ENCODE measurements at places on chromosomes 4 and X. TPM values are rescaled to one million over a fixed set of nuclear protein-coding genes. Genes with fewer than 3 reads are reported as not detected.

The FSTL5 gene
- total RNA-seq, result 6.3 TPM

The SERTM2 gene
- 0.11 TPM for total RNA-seq

The EREG gene
- not detected for total RNA-seq

DNA sequence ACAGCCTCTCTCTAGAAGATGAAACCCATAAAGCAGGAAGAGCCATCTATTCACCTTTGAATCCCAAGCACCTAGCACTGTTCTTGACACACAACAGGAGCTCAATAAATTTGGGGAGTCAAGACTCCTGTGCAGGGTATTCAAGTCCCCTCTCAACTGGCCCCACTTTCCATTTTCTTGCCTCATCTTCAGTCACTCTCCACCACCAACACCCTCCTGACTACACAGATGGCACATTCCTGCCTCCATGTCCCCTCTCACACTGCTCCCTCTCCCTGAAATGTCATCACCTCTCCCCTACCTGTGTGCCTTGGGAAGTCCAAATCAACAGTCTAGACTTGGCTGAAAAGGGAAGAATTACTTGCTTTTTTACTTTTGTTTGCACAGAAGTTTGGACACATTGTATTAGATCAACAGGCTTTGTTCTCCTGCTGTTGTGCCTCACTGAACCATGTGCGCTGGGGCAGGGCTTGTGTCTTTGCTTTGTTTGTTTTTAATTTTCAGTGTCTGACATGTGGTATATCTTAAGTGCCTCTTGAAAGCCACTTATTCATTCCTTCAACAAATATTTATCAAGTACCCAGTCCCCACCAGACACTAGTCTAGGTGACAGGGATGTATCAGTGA lies 85.1 kb downstream of the APBB2 start:
- H3K4me1 ChIP-seq, result peaks cover 23% of the 10 kb centered on the region
- H3K27me3 ChIP-seq, result no peaks in the 10 kb centered on the region
- no peak overlapping the region for H3K27ac ChIP-seq

DNA sequence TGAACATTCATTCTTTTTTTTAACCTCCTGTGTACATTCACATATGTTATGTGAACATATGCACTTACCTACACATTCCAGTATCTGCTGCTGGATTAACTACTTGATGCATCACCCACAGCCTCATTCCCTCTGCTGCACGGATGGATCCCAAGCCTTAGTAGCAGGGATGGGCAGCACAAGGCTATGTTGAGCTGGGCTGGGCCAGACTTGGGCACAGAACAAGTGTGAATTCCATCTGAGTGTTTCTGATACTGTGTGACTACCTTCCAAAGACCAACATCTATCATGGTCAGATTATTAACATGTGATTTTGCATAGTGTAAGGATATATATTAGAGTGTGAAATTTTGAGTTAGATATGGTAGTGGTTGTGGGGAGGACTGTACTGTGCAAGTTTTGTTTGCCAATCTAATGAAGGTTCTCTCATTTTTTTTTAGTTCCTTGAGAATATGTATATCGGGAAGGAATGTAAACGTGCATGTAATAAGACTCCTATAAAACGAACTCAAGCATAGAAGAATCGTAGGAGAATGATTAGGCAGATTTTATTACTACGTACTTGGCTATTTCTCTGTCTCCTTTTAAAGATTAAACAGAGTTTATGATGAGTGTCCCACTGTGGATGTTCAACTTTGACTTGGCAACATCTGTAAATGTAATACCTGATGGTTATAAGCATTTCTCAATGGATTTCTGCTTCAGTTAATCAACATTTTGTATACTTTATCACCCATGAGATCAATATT lies 23.4 kb upstream of the STBD1 start:
- no peak for DNase-seq
- peaks cover 12% of the 10 kb centered on the region for H3K4me1 ChIP-seq
- no peaks in the 10 kb centered on the region for H3K27me3 ChIP-seq
- H3K4me3 ChIP-seq, result no peak overlapping the region

- no peak overlapping the region for H3K4me3 ChIP-seq
- no peak overlapping the region for H3K27ac ChIP-seq
- DNase-seq, result no peak
- no peaks in the 10 kb centered on the region for H3K27me3 ChIP-seq
Observed at GRCh38 chrX:110541266-110541665, 182.6 kb downstream of the RTL9 start.

DNA sequence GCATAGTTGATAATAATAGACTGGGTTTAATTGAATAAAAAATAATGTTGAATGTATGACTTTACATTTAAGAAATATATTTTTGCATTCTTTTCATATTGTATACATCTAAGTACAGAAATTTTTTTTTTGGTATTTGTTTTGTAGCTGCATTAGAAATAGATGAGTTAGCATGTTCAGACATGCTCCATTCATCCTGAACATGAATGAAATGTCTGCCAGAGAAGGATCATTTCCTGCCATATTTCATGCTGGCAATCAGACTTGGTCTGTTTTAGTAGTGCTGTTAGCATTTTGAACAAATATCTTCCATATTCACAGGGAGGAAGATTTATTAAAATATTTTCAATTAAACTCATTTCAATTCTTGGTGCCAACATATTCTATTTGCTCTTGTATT lies 98.9 kb downstream of the FRMPD4 start:
- no peak overlapping the region for H3K4me3 ChIP-seq
- H3K4me1 ChIP-seq, result no peaks in the 10 kb centered on the region
- no peaks in the 10 kb centered on the region for H3K36me3 ChIP-seq

- H3K27me3 ChIP-seq, result no peaks in the 10 kb centered on the region
- no peak overlapping the region for H3K4me3 ChIP-seq
- no peaks in the 10 kb centered on the region for H3K36me3 ChIP-seq
- H3K27ac ChIP-seq, result no peak overlapping the region
- H3K4me1 ChIP-seq, result peaks cover 6% of the 10 kb centered on the region
- no peak for DNase-seq
Observed at GRCh38 chr4:20299515-20299914, 47.8 kb downstream of the SLIT2 start.

The KLB gene
- total RNA-seq, result not detected

DNA sequence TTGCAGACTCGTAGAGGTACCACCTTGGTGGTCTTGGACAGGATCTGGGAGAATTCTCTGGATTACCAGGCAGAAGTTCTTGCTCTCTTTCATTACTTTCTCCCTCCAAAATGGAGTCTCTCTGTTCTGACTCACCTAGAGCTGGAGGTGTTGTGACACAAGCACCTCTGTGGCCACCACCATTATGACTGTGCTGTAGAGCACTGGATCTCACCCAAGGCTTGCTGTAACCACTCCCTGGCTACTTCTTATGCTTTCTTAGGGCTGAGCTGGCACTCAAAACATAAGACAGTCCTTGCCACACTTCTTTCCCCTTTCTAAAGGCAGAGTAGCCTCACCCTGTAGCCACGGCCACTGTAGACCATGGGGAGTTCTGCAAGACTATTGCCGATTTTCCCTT lies 296.6 kb upstream of the DIPK2B start:
- H3K27me3 ChIP-seq, result no peaks in the 10 kb centered on the region
- H3K4me1 ChIP-seq, result no peaks in the 10 kb centered on the region
- DNase-seq, result no peak
- H3K36me3 ChIP-seq, result peaks cover 9% of the 10 kb centered on the region

DNA sequence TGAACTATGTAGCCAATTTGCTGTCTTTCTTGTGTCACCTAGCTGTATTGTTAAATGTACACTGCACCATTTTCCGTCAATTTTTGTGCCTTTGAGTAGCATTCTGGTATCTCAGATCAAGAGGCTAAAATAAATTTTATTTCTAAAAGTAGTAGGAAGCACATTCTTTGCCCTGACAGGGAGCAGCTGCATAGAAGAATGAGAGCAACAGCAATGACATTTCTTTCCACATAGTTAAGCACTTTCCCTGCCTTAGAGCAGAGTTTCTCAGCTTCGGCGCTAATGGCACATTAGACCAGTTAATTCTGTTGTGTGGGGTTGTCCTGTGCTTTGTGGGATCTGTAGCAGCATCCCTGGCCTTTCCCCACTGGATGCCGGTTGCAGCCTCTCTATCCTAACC lies 173.9 kb downstream of the CHIC2 start:
- H3K27ac ChIP-seq, result no peak overlapping the region
- H3K27me3 ChIP-seq, result no peaks in the 10 kb centered on the region
- no peak overlapping the region for H3K4me3 ChIP-seq
- DNase-seq, result no peak
- peaks cover 6% of the 10 kb centered on the region for H3K4me1 ChIP-seq
- no peaks in the 10 kb centered on the region for H3K36me3 ChIP-seq

The CSAG2 gene
- total RNA-seq, result not detected

GRCh38 chr4:145012841-145013240 lies 85.2 kb downstream of the ANAPC10 start:
- H3K4me1 ChIP-seq, result peaks cover 11% of the 10 kb centered on the region
- H3K27ac ChIP-seq, result peak overlapping the region; percentile 98
- H3K36me3 ChIP-seq, result peaks cover 66% of the 10 kb centered on the region
- DNase-seq, result no peak

The PAGE2 gene
- not detected for total RNA-seq

The FAT4 gene
- 26.6 TPM for total RNA-seq

DNA sequence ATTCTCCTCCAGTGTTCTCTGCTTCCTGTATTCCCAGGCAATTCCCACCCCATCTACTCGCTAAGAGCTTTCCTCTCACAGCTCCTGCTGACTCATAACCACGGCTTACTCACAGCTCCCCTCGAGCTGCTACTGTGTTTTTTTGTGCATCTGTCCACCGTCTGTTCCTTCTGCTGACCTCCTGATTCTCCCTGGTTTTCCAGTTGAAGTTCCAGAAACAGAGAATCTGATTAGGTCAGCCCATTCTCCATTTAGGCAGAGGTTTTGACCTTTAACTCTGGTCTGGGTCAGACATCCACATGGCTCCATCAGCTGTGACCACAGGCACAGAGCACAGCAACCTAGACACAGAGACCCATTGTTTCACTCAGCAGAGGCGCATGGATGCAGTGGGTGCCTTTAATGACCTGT lies 5.5 kb upstream of the SMIM20 start:
- H3K36me3 ChIP-seq, result peaks cover 9% of the 10 kb centered on the region
- H3K4me1 ChIP-seq, result peaks cover 38% of the 10 kb centered on the region
- peak; percentile 16 for DNase-seq
- H3K27me3 ChIP-seq, result no peaks in the 10 kb centered on the region
- H3K27ac ChIP-seq, result peak overlapping the region; percentile 87

DNA sequence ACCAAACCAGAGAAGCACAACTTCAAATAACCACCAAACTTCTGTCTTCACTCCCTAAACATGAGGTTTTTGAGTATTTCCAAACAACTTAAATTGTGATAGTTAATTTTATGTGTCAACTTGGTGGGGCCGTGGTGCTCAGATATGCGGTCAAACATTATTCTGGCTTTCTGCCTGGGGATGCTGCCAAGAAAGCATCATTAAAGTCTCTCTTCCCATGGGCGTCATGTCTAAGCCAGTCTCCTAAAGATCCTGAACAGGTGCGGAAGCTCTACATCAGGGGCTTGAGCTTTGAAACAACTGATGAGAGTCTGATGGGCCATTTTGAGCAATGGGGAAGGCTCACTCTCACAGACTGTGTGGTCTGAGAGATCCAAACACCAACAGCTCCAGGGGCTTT lies 24.1 kb upstream of the SOD3 start:
- no peaks in the 10 kb centered on the region for H3K27me3 ChIP-seq
- no peaks in the 10 kb centered on the region for H3K4me1 ChIP-seq
- no peak overlapping the region for H3K27ac ChIP-seq

DNA sequence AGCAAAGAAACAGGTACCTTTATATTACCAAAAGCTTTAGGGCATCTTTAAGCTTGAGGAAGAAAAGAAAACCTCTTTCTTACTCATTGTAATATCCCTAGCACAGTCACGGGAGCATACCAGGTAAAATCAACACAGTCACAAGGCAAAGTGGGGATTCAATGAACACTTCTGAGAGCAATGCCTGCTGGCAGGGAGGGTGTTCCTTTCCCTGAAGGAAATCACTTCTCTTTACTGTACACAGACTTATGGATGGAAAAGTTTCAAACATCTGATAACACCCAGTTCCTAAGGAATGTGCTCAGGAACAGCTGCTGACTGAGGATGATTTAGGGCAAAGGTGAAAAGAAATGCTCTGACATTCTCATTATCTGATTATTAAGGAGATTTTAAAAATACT lies 94.8 kb downstream of the MAML3 start:
- H3K27me3 ChIP-seq, result no peaks in the 10 kb centered on the region
- H3K4me1 ChIP-seq, result peaks cover 25% of the 10 kb centered on the region
- no peaks in the 10 kb centered on the region for H3K36me3 ChIP-seq
- no peak for DNase-seq
- H3K4me3 ChIP-seq, result no peak overlapping the region

The VEGFC gene
- 3.1 TPM for total RNA-seq

The SRPK3 gene
- 0.30 TPM for total RNA-seq

- no peaks in the 10 kb centered on the region for H3K27me3 ChIP-seq
- no peak overlapping the region for H3K27ac ChIP-seq
- DNase-seq, result no peak
- H3K36me3 ChIP-seq, result peaks cover 19% of the 10 kb centered on the region
Observed at GRCh38 chrX:155896512-155896911, 15.4 kb downstream of the VAMP7 start.

The SCML2 gene
- total RNA-seq, result 14.2 TPM

- H3K27me3 ChIP-seq, result no peaks in the 10 kb centered on the region
- peaks cover 2% of the 10 kb centered on the region for H3K36me3 ChIP-seq
- no peak overlapping the region for H3K27ac ChIP-seq
- H3K4me1 ChIP-seq, result peaks cover 10% of the 10 kb centered on the region
Observed at GRCh38 chr4:88219099-88219498, 60.7 kb upstream of the ABCG2 start.

GRCh38 chrX:7996414-7996813 lies 69.2 kb upstream of the PNPLA4 start:
- DNase-seq, result peak; percentile 53
- H3K27ac ChIP-seq, result no peak overlapping the region
- no peaks in the 10 kb centered on the region for H3K27me3 ChIP-seq
- no peak overlapping the region for H3K4me3 ChIP-seq
- no peaks in the 10 kb centered on the region for H3K36me3 ChIP-seq

DNA sequence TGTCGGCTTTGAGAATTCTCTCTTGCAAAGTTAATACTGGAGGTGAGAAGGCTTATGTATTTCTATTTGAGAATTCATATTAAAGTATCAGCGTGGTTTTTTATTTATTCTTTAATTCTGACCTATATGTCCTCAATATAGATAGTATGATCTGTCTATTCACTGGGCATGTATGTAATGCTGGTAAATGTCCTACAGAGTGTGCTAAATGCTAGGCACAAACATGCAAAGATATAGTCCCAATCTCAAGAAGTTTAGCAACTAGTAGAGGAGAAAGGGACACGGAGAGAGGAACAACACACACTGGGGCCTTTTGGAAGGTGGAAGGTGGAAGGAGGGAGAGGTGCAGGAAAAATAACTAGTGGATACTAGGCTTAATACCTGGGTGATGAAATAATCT lies 11.0 kb upstream of the BMPR1B start:
- H3K4me3 ChIP-seq, result no peak overlapping the region
- H3K4me1 ChIP-seq, result peaks cover 7% of the 10 kb centered on the region
- H3K27me3 ChIP-seq, result no peaks in the 10 kb centered on the region
- H3K27ac ChIP-seq, result no peak overlapping the region
